ENCODE measurements at places on chromosomes 11 and 22.

- DNase-seq, result no peak
Observed at GRCh38 chr22:50151571-50152537, 18.7 kb upstream of the PANX2 start.

GRCh38 chr11:9615031-9615451, 41.6 kb downstream of the WEE1 start:
- no peak for DNase-seq

DNA sequence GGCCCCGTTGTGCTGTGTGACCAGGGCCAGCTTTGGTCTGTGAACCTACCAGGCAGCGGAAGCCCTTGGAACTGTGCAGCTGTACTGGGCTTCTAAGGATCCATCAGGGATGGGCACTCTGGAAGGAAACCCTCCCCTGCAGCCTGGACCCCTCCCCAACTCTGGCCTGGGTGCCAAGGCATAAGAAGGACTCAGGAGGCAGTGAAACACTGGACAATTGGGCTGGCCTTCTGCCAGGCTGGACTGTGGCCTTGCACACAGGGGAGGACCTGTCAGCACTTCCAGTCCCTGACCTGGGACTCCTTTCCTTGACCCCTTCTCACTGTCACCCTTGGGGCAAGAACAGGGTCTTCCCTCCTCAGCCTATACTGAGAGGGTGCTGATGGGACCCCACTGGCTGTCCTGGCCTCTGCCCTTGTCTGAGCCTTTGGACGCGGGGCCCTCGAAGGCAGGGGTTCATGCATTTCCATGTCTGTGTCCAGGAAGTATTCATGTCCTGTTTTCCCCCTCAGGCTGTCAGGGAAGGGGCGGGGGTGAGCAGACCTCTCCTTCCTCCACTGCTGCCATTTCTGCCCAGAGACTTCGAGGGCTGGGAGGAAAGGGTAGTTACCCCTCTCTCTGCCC, 39.6 kb downstream of the PDE2A start:
- DNase-seq, result no peak

DNA sequence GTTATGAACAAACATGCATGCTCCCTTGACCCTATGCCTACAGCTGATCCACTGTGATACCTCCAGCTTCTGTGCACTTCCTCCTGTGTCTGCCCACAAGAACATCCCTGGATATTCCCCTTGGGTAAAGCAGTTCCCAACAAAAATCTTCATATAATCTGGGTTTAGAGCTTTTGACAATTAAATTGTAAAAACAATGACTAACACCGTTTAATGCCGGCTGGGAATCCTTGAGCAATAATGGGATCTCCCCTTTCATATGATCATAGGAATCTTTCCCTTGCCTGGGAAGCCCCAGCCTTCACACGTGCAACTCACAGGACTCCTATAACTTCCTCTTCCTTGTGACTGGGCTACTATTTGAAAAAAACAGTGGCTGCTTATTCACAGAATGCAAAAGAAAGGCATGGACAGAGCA, 6.3 kb upstream of the ZC3H12C start:
- DNase-seq, result no peak

DNA sequence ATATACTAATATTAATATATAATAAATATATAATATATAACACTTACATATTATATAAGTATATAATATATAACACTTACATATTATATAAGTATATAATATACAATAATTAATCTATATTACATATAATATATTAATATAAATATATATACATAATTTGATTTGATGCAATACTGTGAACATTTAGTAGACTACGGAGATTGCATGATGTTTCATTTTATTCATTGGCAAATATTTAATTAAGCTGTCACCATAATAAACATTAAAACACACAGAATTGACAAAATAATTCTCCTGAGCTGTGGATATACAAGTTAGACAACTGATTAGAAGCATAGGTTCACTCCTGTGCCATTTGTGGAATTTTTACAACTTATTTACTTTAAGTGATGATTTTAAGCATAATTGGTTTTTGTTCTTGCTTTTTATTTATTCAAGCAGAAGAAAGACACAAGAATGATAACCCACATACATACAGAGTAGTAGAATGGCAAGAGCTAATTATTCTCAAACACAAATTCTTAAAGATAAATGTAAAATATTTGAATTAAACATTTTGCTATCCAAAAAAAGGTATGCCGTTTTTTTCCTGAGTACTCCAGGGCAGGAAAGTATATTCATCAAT, 65.8 kb upstream of the TOP3B start:
- DNase-seq, result no peak

Measured in SW480 (cell line).